ENCODE measurements at places on chromosomes 7 and 10.

- DNase-seq: no peak
Measured at GRCh38 chr7:42125321-42125720, 111.7 kb downstream of the GLI3 start.

- peak; percentile 42 for DNase-seq
Measured at GRCh38 chr10:114603948-114604347, 54.1 kb downstream of the ABLIM1 start.

- peak; percentile 73 for DNase-seq
Measured at GRCh38 chr7:79692015-79692414, 238.5 kb upstream of the MAGI2 start.

GRCh38 chr10:132332433-132332754, 401 bp downstream of the LRRC27 start:
- DNase-seq: no peak

GRCh38 chr7:17530741-17531421, 232.4 kb downstream of the AHR start:
- peak; percentile 84 for DNase-seq

DNA sequence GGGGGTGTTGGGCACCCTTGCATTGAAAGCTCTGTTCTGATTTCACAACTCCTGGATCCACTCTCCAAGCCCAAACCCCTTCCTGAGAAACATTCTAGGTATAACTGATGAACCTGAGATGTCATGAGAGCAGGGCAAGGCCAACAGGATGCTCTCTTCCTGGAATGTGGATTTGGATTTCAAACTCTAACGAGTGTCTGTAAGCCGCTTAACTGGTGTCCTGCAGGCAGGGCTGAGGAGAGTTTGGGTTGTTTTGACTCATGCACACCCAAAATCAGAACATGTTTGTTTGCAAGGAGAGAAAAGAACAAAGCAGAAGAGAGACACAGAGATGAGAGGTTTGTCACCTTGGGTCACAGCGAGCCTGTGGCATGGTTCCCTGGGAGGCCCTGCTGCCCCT, 24.6 kb upstream of the AKR1E2 start:
- DNase-seq: no peak
